ENCODE measurements at places on chromosomes 6 and 20.

DNA sequence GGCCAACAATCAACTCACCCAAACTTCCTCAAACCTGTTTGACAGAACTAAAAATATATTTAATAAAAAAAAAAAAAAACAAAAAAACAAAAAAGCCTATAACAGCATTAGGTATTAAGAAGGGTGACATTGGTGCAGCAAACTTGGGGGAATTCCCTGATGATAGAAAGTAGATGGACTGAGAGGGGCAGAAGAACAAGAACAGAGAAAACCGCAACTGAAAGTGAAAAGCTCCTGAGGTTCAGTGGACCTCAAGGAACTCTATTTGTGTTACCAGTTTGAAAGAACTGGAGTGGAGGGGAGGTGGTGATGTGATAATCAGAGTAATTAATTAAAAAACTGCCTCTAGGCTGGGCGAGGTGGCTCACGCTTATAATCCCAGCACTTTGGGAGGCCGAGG is 53.8 kb downstream of the MACROD2 start:
- DNase-seq, result no peak

DNA sequence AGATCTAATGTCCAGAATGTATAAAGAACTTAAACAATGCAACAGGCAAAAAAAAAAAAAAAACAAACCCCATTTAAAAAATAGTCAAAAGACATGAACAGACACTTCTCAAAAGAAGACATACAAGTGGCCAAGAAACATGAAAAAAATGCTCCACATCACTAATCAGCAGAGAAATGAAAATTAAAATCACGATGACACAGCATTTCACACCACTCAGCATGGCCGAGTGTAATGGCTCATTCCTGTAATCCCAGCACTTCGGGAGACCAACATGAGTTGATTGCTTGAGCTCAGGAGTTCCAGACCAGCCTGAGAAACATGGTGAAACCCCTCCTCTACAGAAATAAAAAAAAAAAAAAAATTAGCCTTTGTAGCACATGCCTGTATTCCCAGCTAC is 701.4 kb upstream of the NRSN1 start:
- DNase-seq, result no peak

DNA sequence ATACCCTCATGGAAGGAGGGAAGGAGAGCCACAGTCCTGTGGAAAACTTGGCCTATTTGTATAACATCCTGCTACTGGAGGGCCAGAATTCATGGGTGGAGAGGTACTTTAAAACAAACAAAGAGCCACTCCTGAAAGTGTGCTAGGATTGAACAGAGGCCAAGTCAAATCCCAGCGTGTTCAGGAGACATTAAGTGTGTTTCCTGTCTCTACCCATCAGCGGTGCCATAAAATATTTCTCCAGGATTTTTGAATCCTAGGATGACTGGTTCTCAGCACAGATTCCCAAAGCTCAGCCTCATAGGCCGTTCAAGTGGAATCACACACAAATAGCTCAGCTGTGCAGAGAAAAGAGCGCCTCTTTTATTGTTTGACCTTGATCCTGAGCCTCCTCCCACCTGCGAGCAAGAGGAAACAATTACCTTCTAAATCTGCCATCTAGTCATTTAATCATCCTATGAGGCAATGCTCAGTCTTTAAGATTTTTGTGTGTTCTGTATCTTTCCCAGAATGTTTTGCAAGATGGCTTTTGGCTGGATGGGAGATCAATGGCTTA is 31.8 kb upstream of the RALGAPA2 start:
- DNase-seq, result no peak

GRCh38 chr6:4565301-4566250 is 210.6 kb upstream of the CDYL start:
- no peak for DNase-seq

- no peak for DNase-seq
These were observed 178.4 kb downstream of the MAFB start for GRCh38 chr20:40510622-40511021.

DNA sequence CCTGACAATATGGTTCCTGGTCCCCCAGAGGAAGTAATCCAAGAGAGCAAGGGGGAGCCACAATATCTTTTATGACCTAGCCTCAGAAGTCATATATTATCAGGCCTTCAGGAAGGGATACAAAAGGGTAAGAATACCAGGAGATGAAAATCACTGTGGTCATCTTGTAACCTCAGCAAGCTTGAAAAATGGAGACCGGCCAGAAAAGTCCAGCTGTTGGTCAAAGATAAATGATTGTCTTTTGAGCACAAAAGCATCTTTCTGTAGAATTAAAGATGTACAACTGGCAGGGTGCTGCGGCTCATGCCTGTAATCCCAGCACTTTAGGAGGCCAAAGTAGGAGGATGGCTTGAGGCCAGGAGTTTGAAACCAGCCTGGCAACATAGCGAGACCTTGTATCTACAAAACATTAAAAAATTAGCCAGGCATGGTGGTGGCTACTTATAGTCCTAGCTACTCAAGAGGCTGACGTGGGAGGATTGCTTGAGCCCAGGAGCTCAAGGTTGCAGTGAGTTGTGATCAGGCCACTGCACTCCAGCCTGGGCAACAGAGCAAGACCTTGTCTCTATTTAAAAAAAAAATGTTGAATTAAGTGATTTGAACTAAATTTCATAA is 118.0 kb upstream of the MARCKS start:
- no peak for DNase-seq

GRCh38 chr20:64065974-64066343 is 3.0 kb downstream of the TCEA2 start:
- DNase-seq, result no peak

- no peak for DNase-seq
These were observed 6.8 kb upstream of the SULF2 start for GRCh38 chr20:47792021-47792618.

DNA sequence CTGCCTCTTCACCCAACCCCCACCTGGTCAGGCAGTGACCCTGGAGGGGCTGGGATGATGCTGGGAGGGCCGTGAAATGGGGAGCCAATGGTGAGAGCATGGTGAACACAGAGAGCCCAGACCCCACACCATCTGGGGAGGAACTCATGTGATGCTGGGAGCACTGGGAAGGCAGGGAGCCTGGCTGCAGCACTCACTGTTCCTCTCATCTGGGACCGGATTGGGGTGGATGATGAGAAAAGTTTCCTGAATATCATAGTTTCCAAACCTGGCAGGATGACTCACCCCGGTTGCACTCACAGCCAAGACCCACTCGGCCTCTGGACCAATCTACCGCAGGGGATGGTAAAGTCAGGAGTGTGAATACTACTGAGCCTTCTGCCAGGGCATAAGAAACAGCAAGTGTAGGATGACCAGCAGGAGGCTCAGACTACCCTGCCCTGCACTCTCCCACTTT is 21.8 kb downstream of the ULBP1 start:
- no peak for DNase-seq

GRCh38 chr6:37205175-37205996 is 35.4 kb downstream of the PIM1 start:
- DNase-seq, result no peak

DNA sequence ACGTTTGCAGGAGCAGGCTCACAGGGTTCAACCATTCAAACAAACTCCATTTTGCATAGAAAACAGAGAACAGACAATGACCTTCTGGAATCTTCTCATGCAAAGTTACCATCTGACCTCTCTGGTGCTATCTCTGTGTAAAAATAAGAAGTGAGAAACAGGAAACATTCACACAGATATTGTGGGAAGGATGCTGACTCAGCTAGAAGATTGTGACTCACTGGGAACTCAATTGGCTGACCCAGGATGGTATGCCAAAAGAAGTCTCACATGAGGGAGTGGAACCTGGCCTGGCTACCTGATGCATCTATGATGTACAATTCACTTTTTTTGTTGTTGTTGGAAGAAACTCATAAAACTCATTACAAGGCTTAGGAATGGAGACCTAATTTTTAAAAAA is 61.1 kb upstream of the TBX18 start:
- DNase-seq, result no peak

DNA sequence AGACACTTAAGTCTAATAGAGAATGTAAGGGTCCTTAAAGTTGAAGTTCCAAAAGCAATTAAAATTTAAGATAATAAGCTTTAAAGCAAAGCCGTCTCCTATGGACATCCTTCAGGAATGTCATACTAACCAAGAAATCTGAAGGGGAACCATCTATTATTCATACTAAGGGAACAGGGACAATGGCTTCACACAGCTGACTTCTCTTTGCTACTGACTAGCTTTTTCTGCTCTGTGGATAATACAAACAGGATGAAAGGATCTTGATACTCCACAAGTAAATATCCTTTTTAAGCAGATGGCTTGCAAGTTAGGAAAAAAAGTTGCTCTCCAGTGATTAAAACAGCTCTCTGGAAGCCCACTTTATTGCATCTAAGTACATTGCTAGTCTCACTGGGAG is 178.6 kb downstream of the BACH2 start:
- no peak for DNase-seq

DNA sequence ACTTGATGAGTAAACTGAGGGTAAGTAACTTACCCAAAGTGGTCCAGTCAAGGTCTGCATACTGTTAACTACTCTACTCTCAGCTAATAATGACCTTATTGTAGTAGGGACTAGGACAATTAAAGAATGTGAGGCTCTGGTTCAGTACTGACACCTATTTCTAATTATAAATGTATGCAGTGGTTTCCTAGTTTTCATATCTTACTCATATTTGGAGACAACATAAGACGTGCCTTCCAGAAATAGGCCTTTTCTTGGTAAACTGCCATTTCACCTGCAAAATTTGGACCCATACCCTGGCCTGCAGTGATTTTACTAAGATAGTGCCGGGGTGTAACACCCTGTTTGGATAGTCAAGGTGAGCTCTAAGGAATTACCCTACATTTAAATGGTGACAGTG is 24.7 kb downstream of the GJA1 start:
- DNase-seq, result no peak

DNA sequence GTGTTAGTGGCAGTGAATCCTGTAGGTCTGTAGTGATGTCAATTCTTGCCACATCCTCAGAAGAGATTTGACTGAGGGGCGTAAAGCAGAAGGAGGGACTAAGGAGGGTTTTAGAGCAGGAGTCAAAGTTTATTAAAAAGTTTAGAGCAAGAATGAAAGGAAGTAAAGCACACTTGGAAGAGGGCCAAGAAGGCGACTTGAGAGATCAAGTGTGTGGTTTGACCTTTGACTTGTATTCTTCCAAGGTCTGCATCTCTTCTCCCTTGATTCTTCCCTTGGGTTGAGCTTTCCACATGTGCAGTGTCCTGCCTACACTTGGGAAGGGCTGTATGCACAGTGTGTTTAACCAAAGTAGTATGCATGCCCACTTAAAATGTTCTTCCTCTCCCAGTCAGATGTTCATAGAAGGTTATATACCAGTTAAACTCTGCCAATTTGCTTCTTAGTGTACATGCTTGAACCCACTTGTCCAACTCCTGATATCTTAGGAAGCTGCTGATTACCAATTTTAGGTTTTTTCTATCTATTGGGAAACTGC is 627.6 kb downstream of the MMUT start:
- DNase-seq, result no peak

DNA sequence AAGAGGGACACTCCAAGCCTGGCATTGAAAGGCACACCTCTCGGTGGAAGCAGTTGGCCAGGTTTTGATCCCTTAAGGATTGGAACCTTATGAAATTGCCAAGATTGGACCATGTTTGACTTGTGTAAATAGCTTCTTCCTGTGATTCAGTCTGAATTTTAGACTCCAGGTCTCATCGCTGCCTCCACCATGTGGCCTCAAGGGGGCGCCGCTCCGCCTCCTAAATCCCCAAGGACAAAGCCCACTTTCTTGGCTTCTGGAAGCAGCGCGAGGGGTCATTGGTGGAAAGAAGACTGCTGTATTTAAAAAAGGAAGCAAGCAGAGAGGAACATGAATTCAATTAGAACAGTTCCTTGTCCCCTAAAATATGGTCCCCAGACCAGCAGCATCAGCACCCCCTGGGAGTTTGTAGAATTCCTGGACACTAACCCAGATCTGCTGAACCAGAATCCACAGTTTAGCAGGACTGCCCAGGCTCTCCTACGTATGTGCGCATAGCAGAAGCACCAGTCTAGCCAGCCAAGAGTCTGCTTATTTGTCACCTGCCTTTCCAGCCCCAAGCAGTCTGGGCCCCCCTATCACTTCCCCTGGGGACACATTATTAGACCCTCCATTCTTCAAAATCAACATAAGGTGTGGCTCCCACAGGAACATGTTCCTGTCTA is 108.5 kb downstream of the LY86 start:
- DNase-seq, result no peak

DNA sequence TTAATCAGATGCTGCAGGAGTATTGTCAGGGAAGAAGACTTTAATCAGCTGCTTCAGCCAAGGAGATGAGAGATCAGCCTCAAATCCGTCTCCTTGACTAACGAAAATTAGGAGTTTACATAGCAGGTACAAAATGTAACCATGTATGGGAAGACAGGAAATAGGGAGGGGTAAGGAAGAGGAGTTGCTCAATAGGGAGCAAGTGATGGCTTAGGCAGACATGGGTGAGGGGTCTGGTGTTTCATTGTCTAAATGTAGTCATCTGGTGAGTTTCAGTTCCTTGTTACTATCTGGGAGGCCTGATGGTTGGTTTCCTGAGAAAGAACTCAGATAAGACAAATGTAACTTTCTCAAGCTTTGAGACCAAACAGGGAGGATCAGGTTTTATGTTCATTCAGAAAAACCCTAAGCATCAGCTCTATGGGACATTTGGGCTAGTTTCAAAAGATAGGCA is 217.3 kb upstream of the SULF2 start:
- no peak for DNase-seq

- no peak for DNase-seq
These were observed 133.8 kb downstream of the SMOC2 start for GRCh38 chr6:168574699-168575195.

- no peak for DNase-seq
These were observed 248.7 kb downstream of the ADGB start for GRCh38 chr6:146847426-146847825.

GRCh38 chr6:139058029-139058428 is 29.5 kb downstream of the ABRACL start:
- DNase-seq, result no peak

DNA sequence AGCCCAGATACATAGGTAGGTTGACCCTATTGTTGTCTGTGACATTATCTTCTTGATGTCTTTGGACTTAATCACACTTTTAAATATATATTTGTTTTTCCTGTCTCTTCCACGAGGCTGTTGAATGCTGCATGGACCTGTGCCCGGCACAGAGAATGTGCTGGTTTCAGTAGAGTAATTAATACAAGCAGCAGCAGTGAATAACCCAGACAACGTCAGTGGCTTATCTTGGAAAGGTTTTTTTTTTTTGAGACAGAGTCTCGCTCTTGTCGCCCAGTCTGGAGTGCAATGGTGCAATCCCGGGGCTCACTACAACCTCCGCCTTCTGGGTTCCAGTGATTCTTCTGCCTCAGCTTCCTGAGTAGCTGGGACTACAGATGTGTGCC is 108.2 kb downstream of the CDH26 start:
- no peak for DNase-seq

DNA sequence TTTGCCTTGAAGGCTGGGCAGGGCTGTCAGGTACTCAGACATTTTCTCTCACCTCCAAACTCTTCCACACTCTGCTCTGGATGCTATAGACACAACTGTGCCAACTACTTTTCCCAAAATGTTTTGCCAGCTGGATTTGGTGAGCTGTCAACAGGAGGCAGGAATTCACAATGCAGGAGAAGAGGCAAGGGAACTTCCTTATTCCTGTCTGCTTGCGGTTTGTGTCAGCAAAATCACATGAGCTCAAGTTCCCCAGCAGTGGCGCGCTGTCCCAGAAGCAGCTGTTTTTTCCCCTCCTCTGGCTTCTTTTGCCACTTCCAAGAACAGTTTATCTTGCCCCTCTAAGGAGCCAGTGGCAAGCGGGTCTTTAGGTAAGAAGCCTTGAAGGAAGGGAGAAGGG is 608.2 kb downstream of the PRKN start:
- no peak for DNase-seq

All from stimulated activated CD4-positive, alpha-beta T cell treated with anti-CD3 and anti-CD28 coated beads, Interleukin-15, amount 100 ng/mL, for 1 hour (primary cell).